Hematopoietic multipotent progenitor cell treated with erythropoietin and hydrocortisone succinate and interleukin-3 and kit ligand, for 4 days (in vitro differentiated cells): ENCODE measurements at places on chromosomes 4 and X.

- no peak for DNase-seq
Observed at GRCh38 chr4:124210746-124211145, 501.8 kb downstream of the ANKRD50 start.

DNA sequence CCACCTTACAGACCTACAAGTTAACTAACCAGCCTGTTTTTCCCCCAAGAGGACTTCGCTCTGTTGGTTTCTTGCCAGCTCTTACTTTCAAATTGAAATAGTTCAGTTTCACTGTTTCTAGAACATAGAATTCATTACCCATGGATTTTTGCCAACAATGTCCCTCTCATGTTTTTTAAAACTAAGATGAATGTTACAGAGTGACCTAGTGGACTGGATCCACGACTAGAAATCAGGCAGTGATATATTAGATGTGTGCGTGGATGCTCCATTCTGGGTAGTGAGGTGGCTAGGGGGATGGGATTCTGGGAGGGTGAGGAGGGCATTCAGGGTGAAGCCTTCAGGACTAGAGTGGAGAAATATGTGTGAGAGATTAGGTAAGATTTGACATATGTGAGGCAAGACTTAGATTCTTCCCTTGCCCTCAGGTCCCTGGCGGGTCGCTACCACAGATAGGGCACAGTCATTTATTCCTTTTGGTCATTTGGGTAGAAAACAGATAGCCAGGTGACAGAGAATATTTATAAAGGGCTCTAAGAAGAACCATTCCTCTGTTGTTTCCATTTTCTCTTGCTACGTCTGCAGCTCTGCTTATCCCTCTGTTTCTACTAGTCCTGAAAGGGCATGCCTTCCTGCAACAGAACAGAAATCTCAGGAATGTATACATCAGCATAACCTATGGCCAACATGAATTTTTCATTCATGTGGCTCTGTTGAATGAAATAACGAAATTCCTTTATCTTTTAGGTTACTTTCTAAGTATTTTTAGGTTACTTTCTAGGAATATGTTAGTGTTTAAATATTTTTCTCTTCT is 15.4 kb upstream of the JADE1 start:
- DNase-seq = peak; percentile 35

DNA sequence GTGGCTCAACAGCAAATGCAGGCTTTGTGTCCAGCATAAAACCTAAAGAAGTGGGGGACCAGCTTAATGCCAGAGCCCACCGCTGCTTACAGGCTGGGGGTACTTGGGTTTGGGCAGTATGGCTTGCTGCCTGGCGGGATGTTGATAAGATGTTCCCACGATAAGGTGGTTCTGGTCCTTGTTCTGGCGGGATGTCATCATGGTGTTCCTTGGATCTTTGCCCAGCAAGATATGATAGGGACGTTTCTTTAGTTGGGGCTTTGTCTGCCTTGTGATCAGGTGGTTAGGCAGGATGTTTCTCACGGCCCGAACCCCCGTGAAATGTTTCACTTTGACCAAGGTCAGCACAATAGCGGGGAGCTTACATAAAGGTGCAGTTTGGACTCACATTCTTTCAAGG is 35.3 kb downstream of the PNPLA4 start:
- DNase-seq = peak; percentile 1

DNA sequence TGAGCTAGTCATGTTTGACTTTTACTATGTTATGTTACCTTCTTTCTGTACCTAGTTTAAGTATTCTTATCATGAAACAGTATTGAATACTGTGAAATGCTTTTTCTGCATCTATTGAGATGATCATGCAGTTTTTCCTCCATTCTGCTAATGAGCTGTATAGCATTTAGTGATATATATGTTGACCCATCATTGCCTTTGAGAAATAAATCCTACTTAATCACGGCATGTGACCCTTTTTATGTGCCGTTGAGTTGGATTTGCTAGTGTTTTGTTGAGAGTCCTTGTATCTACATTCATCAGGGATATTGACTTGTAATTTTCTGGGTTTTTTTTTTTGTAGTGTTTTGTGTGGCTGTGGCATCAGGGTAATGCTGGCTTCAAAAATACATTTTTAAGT is 537.7 kb upstream of the AADAT start:
- no peak for DNase-seq
